ENCODE measurements at places on chromosomes 16 and 17.

GRCh38 chr17:2385240-2386210, 15.3 kb downstream of the MNT start:
- DNase-seq = no peak

- no peak for DNase-seq
These were observed 5.9 kb upstream of the KCNJ18 start for GRCh38 chr17:21686165-21687015.

- no peak for DNase-seq
These were observed 18.7 kb downstream of the ARL2BP start for GRCh38 chr16:57263541-57264351.

- no peak for DNase-seq
These were observed 113.8 kb downstream of the SLC39A11 start for GRCh38 chr17:72978593-72979218.

- no peak for DNase-seq
These were observed 660 bp downstream of the RBBP6 start for GRCh38 chr16:24539850-24540601.

DNA sequence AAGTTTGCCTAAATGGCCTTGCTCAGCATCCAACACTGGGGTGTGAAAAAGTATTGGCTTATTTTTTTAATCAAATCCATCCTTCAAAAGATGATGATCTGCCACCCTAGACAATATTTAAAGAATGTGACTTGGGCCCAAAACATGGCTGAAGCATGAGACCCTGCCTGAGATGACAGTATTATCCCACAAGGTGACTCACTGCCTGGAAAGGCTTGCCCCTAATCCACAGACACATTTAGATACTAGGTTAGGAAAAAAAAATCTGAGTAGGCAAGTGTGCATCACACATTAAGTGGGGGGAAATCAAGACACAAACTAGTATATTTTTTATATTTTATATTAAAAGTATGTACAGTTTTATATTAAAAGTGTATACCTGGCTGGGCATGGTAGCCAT, 38.4 kb downstream of the TOM1L2 start:
- no peak for DNase-seq

DNA sequence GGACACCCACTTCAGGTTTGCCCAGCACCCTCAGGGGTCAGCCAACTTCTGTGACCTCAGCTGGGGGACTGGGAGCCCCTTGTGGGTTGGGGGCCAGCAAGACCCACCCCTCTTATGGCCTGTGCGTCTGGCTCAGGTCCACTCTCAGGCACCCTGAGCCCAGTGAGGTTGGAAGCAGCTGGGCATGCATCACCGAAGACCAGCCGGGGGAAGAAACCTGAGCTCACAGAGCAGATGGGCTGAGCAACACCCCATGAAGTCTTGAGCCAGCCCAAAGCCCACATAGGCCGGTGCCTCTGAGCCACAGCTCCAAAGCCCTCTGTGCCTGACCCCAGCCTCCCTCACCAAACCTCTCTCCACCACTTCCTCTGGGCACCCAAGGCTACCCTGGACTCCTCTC, 166.7 kb downstream of the RBFOX3 start:
- no peak for DNase-seq

DNA sequence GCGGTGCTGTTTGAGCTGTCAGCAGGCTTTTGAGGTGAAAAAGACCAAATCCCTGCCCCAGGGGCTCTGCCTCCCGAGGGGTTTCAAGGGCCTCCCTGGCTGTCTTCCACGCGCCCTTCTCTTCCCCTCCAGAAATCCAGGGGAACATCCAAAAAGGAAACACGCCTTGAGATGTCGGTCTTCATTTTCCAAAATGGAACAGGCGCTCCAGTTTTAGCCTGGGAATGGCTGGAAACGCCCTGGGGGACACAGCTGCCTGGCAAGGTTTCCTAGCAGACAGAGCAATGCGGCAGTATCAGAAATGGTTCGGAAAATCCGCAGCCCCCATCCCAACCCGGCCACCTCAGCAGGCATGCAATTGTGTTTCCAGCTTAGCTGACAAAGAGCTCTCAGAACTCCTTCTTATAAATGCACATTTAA, 16.6 kb upstream of the LITAF start:
- no peak for DNase-seq

GRCh38 chr17:67270416-67270815, 25.4 kb upstream of the HELZ start:
- no peak for DNase-seq

DNA sequence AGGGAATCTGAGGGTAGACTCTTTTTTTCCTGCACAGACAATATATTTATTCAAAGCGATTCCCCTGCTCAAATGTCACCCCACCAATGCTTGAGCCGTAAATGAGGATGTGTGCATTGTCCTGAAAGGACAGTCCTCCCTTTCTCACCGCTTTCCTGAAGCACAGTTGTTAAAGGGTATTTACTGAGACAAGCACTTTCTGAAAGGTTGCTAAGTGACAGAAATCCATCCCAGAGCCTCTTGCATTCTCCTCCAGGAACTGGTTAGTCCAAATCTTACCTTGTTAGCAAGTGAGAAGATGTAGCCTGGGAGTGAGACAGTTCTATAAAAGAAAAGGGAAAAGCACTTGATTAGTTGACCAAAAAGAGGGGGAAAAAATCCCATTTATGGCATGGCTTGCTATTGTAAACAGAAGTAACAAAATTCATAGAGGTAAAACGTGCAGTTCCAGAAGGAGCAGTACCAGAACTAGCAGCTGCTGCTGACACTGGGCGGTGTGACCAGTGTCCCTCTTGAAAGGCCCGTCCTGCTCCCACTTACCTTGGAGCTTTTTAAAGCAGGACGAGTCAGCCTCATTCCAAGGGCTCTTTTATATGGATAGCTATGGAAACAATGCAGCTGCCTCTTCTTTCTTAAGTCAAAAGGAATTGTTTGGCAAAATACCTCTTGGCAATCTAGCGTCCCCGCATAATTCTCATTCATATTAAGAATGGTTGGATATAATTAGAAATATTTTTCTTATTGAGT, at the start of gene MYH2:
Gene MYH2, minus strand, starts transcription at position 563 of the 747 bp plus-strand sequence. CDS start 1,738 bp downstream, outside the sequence.
- no peak for DNase-seq

DNA sequence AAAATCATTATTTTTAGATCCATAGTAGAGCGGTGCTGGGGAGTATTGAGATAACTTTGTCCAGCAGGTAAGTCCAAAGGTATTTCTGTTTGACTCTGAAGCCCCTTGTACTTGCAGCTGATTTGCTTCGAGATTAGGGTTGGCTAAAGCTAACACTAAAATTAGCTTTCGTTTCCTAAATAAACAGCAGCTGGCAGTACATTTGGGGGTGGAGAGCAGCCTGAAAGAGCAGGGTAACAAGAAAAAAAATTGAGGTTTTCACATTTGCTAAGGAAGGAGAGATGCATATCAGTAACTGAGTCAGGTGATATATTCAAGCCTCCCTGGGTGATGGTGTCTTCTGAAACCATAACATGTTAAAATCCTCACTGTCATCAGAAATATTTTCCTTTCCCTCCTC, 37.4 kb upstream of the TMC5 start:
- no peak for DNase-seq

GRCh38 chr17:45838751-45839295, 5.9 kb upstream of the SPPL2C start:
- no peak for DNase-seq

GRCh38 chr16:87054856-87055255, 262.3 kb downstream of the C16orf95 start:
- DNase-seq = no peak

- DNase-seq = no peak
These were observed 30.1 kb downstream of the ABCA8 start for GRCh38 chr17:68924793-68925720.

- DNase-seq = no peak
These were observed 12.4 kb downstream of the MYBBP1A start for GRCh38 chr17:4542726-4543191.

DNA sequence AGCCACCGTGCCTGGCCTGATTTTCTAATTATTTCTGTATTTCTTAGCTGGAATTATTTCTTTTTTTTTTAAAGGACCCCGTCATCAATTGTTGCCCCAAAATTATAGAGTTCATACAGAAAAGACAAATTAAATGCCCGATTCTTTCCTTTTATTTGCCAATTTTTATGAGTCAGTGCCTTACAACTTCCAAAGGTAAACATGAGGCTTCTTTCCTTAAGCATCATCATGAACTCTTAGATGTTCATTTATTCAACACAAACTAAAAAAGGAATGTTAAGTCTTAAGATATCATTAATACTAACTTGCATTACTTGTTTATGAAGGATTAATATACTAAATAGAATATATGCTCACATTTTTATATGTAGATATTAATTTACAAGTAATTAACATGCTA, 7.2 kb upstream of the ARHGDIA start:
- no peak for DNase-seq

DNA sequence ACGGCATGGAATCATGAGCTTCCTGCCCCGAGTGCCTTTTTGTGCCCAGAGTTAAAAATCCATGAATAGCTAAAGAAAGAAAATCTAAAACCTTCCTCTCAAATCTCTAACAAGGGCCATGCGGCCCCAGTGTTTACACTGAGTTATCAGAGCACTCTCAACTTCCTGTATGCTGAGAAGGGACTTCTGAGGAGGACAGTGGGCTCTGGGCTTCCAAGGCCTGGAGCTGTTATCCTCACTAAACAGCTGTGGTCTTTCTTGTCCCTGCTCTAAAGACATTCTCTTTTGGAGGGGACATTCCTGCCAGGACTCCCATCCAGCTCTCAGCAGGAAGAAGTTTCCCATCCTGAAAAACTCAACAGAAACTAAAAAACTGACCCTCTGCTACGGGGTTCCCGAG, 135.6 kb downstream of the AATF start:
- DNase-seq = no peak

DNA sequence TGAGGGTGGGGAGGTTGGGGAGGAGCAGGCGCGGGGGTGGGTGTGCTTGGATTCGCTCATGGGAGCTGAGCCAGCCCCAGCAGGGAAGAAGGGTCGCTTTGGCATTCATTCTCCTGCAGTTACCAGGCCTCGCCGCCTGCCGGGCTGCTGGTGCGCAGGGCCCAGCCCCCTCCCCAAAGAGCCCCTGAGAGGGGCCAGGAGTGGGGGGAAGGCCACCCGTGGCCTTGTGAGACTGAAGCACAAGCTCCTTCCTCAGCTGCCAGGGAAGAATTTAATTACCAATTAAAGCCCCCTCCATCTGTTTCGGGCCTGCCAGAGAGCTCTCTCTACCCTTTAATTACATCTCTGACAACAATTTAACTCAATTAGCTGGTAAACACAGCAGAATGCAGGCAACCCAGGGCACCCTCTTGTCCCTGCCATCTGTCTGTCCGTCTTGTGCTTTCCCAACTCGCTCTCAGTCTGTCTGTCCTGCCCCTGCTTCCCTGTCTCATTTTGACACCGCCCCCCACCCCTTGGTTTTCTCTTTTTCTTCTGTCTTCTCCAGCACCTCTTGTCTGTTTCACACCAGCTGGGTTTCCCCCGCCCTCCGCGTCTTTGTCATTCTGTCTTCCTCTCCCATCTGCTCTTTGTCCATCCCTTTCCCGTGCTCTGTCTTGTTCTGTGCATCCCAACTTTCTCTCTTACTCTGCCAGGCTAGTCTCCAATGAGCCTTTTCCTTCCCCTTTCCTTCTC, 32.7 kb downstream of the CDK5RAP3 start:
- no peak for DNase-seq

- no peak for DNase-seq
These were observed 8.7 kb downstream of the SNX29 start for GRCh38 chr16:11985250-11985649.

DNA sequence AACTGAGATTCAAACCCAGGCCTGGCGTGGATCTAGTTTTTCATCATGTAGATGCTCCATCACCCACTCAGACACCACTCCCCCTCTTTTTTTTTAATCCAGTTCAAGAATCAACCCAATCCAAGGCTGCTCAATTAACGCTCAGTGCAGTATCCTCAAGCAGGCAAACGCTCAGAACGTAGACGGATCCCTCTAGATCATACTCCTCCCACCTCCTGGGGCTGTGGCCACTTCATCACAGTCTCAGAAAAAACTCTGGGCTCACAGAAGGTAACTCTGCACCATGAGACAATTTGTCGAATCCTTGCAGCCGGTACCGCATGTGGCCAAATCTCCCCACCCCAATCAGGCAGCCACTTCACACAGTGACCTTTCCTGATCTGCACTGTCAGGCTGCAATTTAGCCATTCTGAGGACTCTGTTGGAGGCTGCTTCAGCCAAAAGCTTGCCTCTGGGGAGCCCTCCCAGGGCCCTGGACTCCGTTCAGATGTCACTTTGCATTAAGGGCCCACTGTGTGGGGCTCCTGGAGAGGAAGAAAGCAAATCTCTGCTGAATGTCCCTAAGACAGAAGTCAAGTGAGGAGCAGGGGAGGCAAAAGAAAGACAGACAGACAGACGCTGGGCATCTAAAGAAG, 183.5 kb downstream of the XYLT1 start:
- DNase-seq = no peak

DNA sequence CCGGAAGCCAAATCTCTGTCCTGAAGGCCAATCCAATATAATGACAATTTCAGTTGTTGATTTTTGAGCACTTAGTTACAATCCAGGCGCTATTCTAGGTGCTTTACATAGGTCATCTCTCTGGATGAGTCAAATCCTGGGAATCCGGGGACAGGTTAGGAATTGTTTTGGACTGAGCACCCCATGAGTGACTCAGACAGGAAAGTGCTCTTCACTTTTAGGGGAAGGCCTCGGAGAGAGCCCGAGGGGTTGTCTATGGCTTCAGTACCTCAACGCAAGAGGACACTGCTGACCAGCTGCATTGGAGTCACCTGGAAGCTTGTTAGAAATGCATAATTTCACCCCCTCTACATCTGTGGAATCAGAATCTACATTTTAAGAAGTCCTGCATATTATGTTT, 108.8 kb downstream of the IRX5 start:
- no peak for DNase-seq

GRCh38 chr16:31215287-31216162, 1.4 kb downstream of the PYDC1 start:
- no peak for DNase-seq

DNA sequence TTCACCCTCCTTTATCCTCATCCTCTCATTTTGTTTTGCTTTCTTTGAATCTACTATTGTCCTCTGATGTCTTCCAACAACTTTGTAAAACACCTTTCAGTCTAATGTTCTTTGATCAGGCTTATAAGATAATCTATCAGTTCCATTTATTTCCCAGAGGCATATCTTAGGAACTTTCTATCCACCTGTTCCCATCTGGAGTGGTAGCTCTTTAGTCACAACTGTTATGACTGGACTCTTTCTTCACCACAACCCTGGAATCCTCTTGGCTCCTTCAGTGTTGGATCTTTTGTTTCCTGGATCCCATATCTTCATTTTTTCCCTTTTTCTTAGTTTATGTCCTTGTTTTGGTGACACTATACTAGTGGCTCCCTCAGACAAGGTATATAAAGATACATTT, 23.5 kb downstream of the RPS6KB1 start:
- DNase-seq = no peak

- DNase-seq = no peak
These were observed 17.4 kb downstream of the IST1 start for GRCh38 chr16:71912534-71913275.

DNA sequence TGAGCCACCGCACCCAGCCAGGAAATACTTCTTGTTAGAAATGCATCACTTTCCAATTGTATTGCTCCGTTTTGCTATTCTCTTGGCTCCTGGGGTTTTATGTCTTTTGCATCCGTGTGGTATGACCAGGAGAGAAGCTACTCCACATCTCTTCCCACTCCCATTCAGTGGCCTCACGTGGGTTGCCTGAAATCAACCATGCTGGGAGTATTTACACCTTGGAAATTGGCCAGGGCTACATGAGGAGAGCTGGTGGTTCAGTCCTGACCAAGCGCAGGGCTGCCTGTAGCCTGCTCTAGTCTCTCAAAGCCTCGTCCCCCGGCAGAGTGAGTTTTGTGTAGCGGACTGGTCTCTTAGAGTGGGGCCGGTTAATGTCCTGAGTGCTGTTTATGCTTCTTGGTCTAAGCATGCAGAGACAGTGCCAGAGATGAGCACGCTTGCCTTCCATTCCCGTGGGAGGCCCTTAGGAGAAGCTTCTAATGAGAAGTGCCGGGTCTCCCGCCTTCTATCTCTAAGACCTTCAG, 3.8 kb downstream of the WFDC1 start:
- no peak for DNase-seq
